WTC11 (cell line): ENCODE measurements at places on chromosomes 13 and 19. TPM values are rescaled to one million over a fixed set of nuclear protein-coding genes. Genes with fewer than 3 reads are reported as not detected.

Gene ZNF556
- total RNA-seq = 0.02 to 0.11 TPM in 2 of 3 replicates, not detected in the other

Gene CAMSAP3
- 27.8 to 34.6 TPM (median 32.1 TPM) in 3 replicates for total RNA-seq

Gene OR10H4
- total RNA-seq = not detected in 3 replicates

Gene ZNF428
- total RNA-seq = 19.2 to 20.1 TPM (median 20.0 TPM) in 3 replicates

Gene ANO8
- total RNA-seq = 30.5 to 35.4 TPM (median 32.6 TPM) in 3 replicates

Gene KPTN
- 24.5 to 30.2 TPM (median 29.5 TPM) in 3 replicates for total RNA-seq

Gene PLIN5
- 3.3 to 4.2 TPM (median 3.9 TPM) in 3 replicates for total RNA-seq

Gene CEACAM21
- total RNA-seq = 0.35 to 0.55 TPM in 2 of 3 replicates, not detected in the other

Gene PSG2
- total RNA-seq = not detected in 3 replicates

Gene APLP1
- total RNA-seq = 15.5 to 24.0 TPM (median 20.2 TPM) in 3 replicates

Gene TMEM272
- total RNA-seq = 0.09 to 0.21 TPM in 2 of 3 replicates, not detected in the other

Gene RFPL4A
- total RNA-seq = not detected in 3 replicates

Gene KANK2
- 31.8 to 35.1 TPM (median 33.2 TPM) in 3 replicates for total RNA-seq

Gene REEP6
- total RNA-seq = 17.0 to 19.5 TPM (median 19.1 TPM) in 3 replicates

DNA sequence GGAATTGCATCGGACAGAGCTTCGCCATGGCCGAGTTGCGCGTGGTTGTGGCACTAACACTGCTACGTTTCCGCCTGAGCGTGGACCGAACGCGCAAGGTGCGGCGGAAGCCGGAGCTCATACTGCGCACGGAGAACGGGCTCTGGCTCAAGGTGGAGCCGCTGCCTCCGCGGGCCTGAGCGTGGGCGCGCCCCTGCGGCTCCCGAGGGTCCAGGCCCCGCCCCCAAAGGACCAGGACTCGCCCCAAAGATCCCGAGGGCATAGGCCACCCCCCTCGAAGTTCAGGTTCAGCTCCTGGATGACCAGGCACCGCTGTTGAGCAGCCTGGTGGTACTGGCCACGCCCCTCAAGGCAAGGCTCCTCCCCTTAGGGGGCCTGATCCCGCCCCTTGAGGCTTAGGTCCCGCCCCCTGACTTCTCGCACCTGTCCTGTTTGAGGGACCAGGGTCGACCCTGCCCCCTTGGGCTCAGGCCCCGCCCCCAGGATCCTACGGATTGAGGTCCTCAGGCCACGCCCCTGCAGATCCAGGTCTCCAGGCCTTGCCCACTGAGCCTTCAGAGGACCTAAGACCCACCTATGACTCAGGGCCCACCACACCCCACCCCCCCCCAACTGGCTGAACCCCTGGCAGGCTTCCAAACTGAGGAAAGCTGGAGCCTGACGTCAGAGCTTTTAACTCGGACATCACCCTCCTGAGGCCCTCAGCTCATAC is 43.1 kb downstream of the CYP4F22 start:
- DNase-seq = peak; percentile 95

GRCh38 chr19:3075605-3076431 is 13.5 kb upstream of the TLE5 start:
- peak; percentile 76 for DNase-seq

DNA sequence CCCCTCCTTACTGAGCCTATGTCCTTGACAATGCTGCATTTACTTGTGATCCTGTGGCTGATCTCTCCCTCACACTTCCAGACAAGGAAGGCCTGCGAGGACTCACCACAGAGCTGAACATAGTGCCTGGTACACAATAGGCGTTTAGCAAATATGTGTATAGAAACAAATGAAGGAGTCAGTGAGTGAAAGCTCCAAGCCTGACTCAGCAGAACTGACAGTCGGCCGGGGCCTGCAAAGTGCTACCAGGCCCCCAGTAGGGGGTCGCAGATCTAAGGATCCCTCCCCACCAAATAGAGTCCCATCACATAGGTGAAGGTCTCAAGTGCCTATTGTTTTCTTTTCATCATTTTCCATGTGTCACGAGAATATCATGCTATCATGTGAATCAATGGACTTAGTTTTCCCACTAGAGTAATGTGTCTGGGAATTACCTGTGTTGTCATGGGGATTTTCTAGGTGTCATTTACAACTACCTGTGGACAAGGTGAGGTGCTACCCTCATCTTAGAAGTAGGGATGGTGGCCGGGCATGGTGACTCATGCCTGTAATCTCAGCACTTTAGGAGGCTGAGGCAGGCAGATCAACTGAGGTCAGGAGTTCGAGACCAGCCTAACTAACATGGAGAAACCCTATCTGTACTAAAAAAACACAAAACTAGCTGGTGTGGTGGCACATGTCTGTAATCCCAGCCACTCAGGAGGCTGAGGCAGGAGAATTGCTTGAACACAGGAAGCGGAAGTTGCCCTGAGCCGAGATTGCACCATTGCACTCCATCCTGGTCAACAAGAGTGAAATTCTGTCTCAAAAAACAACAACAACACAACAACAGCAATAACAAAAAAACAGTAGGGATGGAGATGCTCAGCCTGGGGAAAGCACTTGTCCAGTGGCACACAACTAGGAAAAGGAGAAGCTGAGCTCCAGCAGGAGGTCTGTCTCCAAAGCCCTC is 50.3 kb upstream of the CYP2A7 start:
- no peak for DNase-seq

- no peak for DNase-seq
Observed at GRCh38 chr13:74461011-74461410, 326.8 kb upstream of the KLF12 start.

DNA sequence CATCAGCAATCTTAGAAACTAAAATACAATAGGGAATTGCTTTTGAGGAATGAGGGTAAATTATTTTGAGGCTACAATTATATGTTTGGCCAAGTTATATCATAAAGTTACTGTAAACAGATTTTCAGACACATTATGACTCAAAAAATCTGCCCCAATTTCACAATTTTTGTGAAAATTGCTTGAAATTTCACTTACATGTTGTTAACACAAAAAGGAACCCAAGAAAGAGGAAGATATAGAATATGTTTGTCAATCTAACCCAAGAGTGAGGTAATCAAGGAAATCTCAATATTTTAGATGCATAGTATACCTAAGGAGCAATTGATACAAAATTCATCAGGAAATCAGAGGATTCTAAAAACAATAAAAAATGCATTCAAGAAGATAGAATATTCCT is 73.9 kb upstream of the FNDC3A start:
- no peak for DNase-seq

DNA sequence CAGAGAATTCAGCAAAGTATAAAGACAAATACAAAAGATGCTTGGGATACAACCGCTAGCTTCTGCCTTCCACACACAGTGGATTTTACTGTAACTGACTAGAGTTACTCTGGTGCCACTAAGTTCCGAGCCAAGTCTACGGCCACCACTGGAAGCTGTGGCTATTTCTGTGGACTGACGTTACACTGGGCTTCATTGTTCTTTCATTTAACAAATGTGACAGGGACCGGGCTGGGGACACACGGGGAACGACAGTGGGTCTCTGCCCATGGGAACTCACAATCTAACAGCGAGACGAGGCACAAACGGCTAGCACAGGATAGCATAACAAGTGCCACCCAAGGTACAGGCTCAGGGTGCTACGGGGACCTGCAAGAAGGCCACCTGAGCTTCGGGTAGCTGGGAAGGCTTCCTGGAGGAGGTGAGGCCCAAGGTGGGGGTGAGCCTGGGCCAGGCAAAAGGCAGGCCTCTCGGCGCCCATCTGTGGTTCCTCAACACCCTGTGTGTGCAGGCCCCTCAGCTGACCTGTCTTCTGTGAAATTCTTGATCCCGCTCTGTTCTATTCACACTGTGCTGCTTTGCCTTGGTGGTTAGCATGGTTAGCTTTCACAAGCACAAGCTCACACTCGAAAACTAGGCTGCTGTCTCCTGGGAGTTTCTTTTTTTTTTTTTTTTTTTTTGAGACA is 10.3 kb upstream of the IL4I1 start:
- no peak for DNase-seq

DNA sequence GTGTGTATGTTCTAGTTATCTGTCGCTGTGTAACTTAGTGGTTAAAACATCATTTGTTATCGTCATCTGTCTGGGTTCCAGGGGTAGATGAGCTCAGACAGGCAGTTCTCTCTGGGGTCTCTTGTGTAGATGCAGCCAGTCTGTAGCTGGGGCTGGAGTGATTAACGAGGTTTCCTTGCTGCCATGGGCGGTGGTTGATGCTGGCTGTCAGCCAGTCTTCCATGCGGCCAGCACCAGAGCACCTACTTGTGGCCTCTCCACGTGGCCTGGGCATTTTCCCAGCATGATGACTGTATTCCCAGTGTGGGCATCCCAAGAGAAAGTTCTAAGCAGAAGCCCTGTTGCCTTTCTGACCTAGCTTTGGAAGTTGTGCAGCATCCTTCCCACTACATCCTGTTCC is 10.7 kb downstream of the ERCC5 start:
- DNase-seq = no peak

- DNase-seq = no peak
Observed at GRCh38 chr19:5540208-5540607, 27.5 kb downstream of the TINCR start.

DNA sequence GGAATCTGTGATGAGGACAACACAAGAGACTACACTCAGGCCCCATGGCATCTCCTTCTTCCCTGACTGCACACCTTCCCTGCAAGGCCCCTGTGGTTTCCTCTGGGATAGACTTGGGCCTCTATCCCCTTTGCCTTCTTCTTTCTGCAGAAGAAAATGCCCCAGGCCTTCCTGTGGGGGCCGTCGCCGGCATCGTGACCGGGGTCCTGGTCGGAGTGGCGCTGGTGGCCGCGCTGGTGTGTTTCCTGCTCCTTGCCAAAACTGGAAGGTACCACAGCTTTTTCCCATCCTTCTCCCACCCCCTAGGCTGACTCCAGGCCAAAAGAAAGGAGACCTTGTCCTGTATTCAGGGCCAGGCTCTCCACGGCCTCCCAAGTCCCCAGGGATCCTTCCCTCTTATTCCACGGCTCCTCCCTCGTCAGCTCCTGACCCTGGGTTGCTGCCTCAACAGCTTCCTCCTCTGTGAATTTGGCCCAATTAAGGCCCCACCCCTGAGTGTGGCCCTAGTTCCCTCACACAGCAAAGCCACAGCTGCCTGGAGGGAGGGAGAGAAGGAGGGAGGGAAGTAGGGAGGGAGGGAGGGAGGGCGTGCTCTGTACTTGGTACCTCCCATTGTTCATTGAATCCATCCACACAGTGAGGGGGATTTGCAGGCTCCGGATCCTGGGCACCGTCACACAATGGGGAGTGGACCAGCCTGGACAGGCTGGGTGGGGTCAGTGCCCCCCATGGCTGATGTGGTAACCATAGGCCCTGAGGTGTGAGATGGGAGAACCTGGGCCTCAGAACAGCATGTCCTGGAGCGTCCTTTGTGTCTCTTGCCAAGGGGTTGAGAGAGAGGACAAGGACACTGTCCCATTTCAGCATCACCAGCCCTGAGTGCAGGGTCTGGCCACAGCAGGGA is 12.5 kb downstream of the CEACAM3 start:
- DNase-seq = no peak

- DNase-seq = no peak
Observed at GRCh38 chr19:13984875-13985741, 21.0 kb downstream of the RFX1 start.

GRCh38 chr19:15934332-15935078 is at the start of gene CYP4F11:
TSS of gene CYP4F11 (minus strand) at chr19:15934529. CDS start at chr19:15934408, 121 bp downstream.
- no peak for DNase-seq

DNA sequence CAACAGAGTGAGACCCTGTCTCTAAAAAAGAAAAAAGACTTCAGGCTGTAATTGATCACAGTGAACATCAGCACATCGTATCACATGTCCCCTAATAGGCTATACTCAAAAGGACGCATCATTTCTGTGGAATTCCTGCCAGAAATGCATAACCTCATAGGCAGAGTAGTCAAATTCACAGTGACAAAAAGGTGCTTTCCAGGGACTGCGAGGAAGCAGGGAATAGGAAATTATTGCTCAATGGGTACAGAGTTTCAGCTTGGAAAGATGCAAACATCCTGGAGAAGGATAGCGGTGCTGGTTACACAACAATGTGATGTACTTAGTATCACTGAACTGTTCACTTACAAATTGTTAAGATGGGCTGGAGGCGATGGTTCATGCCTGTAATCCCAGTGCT is 41.1 kb upstream of the MRI1 start:
- no peak for DNase-seq

DNA sequence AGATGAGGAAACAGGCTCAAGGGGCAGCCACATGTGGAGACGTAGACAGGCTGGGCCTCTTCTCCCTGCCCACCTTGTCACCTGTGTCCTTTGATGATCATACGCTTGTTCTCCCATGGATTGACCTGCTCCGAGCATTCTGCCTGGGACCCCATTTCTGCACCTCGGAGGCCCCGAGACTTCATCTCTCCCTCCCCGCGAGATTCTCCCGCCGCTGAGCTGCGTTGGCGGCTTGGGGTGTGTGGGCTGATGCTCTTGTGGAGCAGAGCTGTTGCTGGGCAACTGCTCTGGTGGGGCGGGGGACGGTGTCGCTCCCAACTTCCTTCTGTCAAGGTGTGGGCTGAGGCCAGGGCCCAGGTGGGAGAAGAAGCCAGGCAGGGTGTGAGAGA is 22.1 kb downstream of the MAST3 start:
- DNase-seq = no peak

- no peak for DNase-seq
Observed at GRCh38 chr13:101996954-101997353, 404.9 kb downstream of the FGF14 start.

- no peak for DNase-seq
Observed at GRCh38 chr13:33494596-33495204, 209.1 kb upstream of the STARD13 start.

GRCh38 chr13:114099918-114100445 is 32.4 kb downstream of the RASA3 start:
- peak; percentile 21 for DNase-seq

DNA sequence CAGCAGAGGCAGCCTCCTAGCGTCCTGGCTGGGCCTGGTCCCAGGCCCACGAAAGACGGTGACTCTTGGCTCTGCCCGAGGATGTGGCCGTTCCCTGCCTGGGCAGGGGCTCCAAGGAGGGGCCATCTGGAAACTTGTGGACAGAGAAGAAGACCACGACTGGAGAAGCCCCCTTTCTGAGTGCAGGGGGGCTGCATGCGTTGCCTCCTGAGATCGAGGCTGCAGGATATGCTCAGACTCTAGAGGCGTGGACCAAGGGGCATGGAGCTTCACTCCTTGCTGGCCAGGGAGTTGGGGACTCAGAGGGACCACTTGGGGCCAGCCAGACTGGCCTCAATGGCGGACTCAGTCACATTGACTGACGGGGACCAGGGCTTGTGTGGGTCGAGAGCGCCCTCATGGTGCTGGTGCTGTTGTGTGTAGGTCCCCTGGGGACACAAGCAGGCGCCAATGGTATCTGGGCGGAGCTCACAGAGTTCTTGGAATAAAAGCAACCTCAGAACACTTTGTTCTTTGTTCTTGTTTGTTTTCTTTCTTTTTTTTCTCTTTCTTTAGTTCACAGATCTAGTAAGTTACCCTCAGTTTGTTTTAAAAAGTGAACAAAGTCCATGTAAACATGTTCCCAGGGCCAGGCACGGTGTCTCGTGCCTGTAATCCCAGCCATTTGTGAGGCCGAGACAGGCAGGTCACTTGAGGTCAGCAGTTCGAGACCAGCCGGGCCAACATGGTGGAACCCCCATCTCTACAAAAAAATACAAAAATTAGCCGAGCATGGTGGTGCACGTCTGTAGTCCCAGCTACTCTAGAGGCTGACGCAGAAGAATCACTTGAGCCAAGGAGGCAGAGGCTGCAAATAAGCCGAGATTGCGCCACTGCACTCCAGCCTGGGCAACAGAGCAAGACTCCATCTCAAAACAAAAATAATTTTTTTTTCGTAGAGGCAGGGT is 10.2 kb downstream of the ANGPTL4 start:
- no peak for DNase-seq
